ENCODE measurements at places on chromosomes 11 and 22.

GRCh38 chr11:115739878-115740277 lies 235.7 kb upstream of the CADM1 start:
- DNase-seq: no peak

- DNase-seq: no peak
Measured at GRCh38 chr22:46116491-46116958, 33.8 kb upstream of the PPARA start.

DNA sequence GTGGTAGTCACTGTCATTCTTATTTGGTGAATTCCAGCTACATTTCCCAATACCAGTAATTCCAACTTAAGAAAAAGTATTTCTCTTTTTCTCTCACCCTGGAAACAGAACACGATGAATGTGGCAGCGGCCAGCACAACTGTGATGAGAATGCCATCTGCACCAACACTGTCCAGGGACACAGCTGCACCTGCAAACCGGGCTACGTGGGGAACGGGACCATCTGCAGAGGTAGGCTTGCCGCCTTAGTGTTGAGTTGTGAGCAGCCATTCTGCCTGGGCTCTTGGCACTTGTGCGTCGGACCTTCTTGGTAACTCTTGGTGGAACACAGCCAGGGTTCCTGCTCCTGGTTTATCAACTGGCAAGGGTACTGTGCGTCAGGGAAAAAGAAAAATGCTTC lies 559.8 kb downstream of the NELL1 start:
- DNase-seq: no peak

DNA sequence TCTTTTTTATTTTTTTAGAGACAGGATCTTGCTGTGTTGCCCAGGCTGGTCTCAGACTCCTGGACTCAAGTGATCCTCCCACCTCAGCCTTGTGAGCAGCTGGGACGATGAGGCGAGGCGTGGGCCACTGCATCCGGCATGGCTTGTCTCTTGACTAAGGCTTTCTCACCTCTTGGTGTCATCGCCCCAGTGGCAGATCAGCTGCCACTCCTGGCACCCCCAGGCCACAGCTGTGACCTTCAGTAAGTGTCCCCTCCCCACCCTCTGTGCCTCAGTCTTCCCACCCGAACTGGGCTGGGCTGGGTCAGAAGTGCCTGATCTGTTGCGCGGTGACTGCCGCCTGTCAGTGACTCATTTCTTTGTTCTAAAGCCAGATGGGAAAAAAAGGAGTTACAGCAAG lies 3.6 kb downstream of the SYNGR1 start:
- DNase-seq: no peak
